Kasumi-1 (cell line): ENCODE measurements at places on chromosomes 5 and 9.

GRCh38 chr9:130036099-130036498, 6.9 kb downstream of the FNBP1 start:
- no peak for DNase-seq

DNA sequence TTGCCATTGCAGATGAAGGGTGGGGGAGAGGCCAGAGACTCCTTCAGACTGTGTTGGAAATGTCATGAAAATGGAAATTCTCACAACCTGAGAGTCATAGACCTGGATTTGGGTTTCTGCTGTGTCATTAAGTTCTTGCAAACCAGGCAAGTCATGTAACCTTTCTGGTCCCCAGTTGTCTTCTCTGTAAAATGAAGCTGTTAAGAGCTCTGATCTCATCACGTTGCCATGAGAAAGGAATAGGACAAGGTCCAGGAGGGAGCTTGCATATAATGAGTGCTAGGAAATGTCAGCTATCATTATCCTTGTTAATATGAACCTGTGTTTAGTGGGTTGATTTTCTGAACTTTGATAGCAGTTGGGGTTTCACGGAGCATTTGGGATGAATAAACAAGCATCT, 59.1 kb downstream of the FGF1 start:
- no peak for DNase-seq

DNA sequence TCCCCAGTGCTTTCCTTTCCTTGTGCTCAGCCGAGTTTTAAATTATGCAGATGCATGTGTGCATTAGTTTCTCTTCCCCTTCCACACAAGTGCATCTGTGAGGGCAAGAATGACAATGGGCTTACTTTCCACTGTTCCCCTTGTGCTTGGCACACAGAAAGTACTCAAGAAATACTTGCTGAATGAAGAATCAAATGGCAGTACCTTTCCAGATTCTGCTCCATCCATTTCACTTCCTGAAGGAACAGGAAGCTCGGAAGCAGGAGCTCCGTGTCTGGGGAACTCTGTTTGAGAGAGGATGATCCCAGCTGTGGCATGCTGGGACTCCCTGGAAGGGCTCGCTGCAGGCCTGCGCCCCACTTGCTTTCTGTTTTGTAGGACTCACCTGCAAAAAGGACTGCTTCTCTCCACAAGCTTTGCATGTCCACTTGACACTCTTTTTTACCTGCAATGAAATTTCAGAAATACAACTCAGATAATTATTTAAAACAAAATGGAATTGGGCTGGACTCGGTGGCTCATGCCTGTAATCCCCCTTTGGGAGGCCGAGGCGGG, 5.5 kb downstream of the MRNIP start:
- no peak for DNase-seq

DNA sequence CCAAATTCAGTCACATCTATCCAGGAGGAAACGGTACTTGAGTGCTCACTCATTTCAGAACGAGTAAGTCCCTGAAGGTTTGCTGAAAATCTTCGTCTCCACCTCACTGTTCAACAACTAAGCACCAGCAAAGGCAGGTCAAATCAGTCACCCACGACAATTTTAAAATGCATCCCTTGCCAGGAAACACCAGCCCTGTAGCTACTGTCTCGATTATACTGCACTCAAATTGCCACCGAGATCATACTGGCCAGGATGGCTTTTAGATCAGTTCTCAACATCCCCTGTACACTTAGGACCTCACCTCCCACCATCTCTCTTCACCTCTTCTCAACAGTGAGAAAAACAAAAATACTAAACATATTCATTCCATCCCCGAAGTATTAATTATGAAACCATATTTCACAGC, 298.6 kb downstream of the AGTPBP1 start:
- no peak for DNase-seq

- DNase-seq: no peak
These were observed 228.8 kb downstream of the SMARCA2 start for GRCh38 chr9:2243666-2244555.

GRCh38 chr9:134825025-134825424, 55.6 kb upstream of the FCN2 start:
- no peak for DNase-seq

- no peak for DNase-seq
These were observed 22.9 kb downstream of the LIFR start for GRCh38 chr5:38533286-38534155.

GRCh38 chr5:143402017-143402552, 1.4 kb downstream of the NR3C1 start:
- DNase-seq: peak; percentile 20

GRCh38 chr5:144318460-144318859, 147.8 kb downstream of the KCTD16 start:
- no peak for DNase-seq

DNA sequence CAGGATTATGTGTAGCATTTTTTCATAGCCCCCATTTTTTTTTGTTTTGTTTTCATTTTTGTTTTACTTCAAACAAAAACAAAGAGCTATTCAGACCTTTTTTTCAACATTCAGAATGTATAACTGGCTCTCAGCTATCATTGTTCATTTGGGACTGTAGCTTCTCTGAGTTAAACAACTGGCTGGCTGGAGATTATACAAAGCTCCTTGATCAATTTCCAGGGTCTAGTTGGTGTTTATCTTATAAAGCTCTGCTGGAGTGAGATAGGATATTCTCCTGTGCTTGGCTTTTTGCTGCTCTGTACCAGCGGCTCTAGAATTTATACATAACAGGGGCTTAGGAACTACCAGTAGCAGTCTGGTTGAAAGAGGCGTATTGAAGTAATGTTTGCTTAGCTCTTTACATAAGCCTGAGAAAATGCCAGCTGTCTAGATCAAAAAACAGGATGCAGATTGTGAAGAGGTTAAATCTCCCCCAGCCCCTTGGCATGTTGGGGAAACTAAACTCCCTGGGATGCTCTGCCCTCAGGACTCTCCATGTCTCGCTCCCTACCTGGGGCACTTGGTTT, 15.2 kb downstream of the GARNL3 start:
- DNase-seq: no peak

- no peak for DNase-seq
These were observed 50.6 kb downstream of the SHB start for GRCh38 chr9:38018241-38018957.

GRCh38 chr5:149886692-149887470, 57.7 kb downstream of the PDE6A start:
- no peak for DNase-seq

DNA sequence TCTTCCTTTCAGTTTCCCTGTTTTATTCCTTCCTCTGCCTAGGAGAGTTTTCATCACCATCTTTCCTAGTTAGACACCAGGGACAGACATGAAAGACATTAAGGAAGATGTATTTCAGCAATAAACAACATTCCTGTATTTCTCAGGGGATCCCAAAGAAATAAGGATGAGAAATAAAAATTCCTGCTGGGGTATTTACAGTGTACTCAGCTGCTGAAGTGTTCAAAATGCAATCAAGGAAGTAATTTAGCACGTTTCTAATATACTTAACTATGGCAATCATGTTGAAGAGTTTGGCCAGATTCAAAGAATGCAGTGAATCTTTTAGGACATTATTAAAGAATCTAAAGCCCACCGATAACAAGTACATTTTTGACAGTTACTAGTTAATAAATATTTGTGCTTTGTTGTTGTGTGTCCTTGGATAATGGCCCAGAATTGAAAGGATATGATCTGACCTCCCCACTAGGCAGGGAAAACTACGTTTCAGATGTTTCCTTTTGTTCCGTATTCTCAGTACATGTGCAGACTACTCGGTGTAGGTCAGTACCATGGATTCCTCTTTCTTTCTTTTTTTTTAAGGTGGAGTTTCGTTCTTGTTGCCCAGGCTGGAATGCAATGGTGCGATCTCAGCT, 46.8 kb downstream of the INIP start:
- no peak for DNase-seq

DNA sequence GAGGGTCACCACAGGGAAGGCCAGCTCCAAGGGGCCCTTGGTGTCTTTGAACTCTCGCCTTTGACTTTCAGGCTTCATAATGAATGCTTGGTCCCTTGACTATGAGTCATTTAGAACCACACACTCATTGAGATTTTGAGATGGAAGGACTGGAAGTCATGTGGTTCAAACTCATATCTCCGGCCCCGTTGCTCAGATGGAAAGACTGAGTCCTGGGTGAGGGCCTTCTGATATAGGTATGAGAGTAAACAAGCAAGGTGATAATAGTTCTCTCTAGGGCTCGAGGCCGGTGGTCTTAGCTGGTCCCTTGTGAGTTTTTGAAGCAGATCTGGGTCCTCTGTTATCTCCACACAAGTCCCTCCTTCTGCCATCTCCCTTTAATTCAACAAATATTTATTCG, 210.6 kb downstream of the PAX5 start:
- no peak for DNase-seq

- no peak for DNase-seq
These were observed 35.3 kb downstream of the UBE2QL1 start for GRCh38 chr5:6483880-6484382.

DNA sequence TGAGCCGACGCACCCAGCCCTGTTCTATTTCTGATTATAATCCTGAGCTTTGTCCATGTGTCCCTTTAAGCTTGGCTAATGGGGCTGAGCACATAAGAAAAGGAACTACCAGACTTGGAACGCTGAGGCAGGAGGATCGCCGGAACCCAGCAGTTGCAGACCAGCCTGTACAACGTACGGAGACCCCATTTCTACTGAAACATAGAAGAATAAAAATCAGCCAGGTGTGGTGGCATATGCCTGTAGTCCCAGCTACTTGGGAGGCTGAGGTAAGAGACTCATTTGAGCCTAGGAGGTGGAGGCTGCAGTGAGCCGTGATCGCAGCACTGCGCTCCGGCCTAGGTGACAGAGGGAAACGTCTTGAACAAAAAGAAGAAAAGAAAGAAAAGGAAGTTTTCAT, 22.3 kb downstream of the TRIM7 start:
- DNase-seq: no peak

DNA sequence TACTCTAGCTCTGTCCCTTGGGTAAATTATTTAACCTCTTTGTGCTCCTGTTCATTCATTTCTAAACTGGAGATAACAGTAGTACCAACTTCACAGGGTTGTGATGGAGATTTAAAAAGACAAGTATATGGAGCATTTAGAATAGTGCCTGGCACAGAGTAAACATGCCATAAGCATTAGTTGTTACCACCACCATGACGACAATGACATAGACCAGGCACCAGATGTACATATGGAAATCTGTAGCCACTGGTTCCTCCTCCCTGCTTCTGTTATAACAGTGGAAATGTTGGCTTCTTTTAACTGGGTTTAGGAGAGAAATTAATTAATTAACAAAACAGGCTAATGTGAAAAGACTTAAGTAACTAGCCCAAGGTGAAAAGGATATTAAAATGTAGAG, 217.5 kb downstream of the DENND1A start:
- DNase-seq: no peak

DNA sequence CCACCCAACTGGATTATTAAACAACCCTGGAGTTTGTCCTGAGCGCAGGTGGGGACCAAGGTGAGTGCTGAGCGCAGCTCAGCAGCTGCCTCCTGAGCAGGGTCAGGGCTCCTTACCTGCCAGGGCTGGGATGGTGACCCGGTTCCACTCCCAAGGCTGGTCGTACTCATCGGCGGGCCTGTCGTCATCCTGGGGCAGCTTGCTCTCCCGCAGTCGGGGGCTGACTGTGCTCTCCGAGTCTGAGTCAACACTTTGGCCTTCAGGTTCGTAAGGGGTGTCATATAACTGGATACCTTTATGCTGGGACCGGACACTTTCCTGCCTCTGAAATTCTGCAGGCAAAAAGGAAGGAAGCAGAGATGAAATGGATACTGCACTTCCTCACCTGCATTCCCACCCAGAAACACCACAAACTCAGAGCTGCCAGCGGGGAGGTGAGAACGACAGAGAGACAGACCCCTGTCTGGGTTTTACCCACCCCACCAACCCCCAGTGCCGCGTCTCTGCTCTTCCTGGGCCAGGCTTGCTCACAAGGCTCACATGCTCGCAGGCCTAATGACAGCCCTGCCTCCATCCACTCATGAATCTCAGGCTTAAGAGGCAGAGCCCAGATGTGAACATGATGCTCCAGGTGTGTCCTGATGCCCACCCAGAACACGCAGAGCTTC, 70.7 kb upstream of the SLC25A51 start:
- no peak for DNase-seq

DNA sequence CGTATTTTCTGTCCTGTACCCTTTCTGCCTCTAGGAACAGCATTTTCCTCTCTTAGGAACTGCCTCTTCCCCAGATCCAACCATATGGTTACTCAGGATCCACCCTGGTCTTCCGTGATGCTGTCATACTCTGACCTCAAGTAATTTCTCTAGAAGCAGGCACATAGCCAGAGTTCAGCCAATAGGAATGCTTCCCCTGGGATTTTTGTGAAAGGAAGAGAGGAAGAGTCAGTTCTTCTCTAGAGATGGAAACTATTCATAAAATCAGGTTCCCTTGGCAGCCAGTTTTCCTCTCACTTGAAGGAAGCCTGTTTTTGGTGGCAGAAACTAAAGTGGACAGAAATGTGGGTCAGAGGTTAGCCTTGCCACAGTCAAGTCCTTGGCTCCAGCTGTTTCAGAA, 400.1 kb upstream of the PCSK5 start:
- no peak for DNase-seq

DNA sequence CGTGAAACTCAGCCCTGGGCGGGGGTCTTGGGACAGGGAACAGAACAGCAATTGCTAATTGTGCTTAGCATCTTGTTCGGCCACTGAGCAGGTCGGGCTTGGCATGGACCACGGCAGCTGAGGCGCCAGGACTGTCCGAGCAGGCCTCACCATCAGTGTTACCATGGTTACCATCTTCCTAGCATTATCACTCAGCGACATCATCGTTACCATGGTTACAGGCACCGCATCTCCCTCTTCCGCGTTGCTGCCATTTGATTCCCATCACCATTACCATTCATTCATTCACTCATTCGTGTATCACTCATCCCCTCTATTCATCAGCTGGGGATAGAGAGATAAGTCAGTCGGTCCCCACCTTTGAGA, 81.0 kb upstream of the ZBTB43 start:
- DNase-seq: no peak

GRCh38 chr9:95434116-95435073, 82.4 kb downstream of the PTCH1 start:
- DNase-seq: no peak

DNA sequence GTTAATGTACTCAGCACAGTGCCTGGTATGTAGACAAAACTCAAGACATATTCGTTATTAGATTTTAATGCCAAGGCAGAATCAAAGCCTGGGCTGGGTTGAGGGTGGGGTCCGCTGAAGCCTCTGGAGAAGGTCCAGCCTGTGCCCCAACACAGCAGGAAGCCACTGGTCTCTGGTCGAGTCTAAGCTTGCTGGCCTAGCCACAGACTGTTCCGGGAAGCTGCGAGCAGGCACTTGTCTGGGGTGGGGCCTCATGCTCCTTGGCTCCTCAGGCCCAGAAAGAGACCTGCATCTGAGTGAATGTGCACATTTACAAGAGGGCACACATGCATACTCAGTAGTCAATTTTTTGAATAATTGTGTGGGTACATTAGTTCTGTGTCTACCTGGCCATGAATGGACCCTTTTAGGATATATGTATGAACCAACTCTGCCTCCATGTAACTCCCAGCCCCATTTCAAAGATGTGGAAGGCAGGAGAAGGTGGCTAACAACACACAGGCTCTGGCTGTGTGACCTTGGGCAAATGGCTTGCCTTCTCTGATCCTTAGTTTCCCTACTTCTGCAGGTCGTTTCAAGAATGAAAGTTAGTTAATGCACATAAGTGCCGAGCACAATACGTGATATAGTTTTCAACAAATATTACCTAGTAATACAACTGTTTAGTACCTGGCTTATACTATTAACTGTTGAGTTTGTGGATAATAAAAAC, 18.3 kb downstream of the FAT2 start:
- DNase-seq: no peak

- no peak for DNase-seq
These were observed 3.6 kb upstream of the DCP2 start for GRCh38 chr5:112973036-112973435.

- peak; percentile 14 for DNase-seq
These were observed 81.1 kb downstream of the PTPN3 start for GRCh38 chr9:109417054-109417453.
